ENCODE measurements at places on chromosomes 13 and 19. TPM values are rescaled to one million over a fixed set of nuclear protein-coding genes. Genes with fewer than 3 reads are reported as not detected.

DNA sequence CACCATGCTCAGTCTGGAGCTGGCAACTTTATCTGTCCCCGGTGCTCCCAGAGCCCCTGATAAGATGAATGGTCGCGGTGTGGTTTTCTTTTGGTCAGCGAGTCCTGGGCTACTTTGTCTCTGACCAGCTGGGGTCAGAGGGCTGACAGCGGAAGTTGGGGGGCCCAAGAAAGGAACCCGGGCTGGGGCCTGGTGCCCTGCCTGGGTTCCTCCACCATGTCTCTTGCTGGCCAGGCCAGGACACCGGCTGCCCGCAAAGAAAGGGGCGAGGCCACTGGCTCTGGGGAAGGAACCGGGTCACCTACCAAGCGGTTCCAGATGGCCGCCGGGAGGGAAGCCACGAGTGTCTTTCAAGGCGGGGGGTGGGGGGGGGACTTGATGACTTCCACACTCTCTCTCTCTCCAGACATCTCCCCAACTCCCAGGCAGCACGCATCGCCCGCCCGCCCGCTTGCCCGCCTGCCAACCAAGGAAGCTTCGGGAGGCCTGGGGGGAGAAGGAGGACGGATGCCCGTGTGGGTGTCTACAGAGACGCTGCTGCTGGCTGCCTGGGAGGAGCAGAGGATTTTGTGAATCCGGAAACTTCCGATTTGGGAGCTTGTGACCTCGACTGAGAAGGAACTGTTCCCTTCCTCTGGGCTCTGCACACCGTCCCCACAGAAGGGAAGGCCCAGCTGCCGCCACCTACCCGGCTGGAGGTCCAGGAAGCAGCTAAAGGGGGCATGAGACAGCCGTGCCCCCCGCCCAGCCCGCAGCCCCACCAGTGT is 1.1 kb downstream of the PIP5K1C start:
- peak; percentile 70 for DNase-seq

Gene ZNF155
- total RNA-seq = 13.9 TPM

GRCh38 chr19:2329149-2329478 is 630 bp downstream of the SPPL2B start:
- no peak for DNase-seq

DNA sequence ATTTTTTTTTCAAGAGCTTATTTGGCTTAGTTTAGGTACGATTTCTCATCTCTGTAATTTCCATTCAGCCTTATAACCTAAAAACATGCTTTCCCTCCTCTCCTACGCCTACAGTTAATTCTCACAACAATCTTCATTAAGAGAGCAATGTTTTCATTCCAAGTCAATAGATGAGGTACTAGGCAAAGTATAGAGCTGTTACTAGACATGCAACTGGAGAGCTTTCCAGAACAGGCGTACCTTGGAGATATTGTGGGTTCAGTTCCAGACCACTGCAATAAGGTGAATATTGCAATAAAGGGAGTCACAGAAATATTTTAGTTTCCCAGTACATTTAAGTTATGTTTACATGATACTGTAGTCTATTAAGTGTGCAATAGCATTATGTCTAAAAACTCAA is 34.8 kb downstream of the TGDS start:
- no peak for DNase-seq

DNA sequence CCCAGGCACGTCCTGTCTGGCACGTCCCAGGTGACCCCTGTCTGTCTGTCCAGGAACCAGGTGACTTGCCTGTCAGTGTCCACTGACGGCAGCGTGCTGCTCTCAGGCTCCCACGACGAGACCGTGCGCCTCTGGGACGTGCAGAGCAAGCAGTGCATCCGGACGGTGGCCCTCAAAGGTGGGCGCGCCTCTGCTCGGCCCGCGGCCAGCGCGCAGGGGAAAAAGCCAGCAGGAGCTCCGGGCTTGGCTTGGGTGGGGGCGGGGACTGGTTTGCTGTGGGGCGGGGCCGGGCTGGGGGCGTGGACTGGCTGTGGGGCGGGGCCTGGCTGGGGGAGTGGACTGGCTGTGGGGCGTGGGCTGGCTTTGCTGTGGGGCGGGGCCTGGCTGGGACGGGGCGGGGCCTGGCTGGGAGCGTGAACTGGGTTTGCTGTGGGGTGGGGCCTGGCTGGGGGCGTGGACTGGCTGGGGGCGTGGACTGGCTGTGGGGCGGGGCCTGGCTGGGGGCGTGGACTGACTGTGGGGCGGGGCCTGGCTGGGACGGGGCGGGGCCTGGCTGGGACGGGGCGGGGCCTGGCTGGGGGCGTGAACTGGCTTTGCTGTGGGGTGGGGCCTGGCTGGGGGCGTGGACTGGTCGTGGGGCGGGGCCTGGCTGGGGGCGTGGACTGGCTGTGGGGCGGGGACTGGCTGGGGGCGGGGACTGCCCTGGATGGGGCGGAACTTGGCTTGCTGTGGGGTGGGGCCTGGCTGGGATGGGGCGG is 7.2 kb downstream of the WDR18 start:
- no peak for DNase-seq

DNA sequence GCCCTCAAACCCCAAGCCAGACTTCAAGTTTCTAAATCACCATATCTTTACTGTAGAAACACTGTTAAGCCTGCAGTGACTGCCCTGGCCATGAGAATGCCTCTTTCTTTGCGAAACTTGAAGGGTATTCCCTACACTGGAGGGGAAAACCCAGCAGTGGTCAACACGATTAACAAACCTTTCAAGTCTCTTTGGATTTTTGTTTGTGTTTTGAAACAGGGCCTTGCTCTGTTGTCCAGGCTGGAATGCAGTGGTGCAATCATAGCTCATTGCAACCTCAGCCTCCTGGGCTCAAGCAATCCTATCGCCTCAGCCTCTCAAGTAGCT is 17.4 kb upstream of the POMP start:
- no peak for DNase-seq

- DNase-seq = no peak
These were observed 11.6 kb downstream of the IGFL2 start for GRCh38 chr19:46159418-46160232.

Gene NXNL1
- not detected for total RNA-seq

- no peak for DNase-seq
These were observed 13.7 kb upstream of the ZNF888 start for GRCh38 chr19:52936954-52937325.

Gene RUBCNL
- total RNA-seq = 5.8 TPM

- DNase-seq = peak; percentile 38
These were observed 87.6 kb upstream of the SLC15A1 start for GRCh38 chr13:98839856-98840769.

DNA sequence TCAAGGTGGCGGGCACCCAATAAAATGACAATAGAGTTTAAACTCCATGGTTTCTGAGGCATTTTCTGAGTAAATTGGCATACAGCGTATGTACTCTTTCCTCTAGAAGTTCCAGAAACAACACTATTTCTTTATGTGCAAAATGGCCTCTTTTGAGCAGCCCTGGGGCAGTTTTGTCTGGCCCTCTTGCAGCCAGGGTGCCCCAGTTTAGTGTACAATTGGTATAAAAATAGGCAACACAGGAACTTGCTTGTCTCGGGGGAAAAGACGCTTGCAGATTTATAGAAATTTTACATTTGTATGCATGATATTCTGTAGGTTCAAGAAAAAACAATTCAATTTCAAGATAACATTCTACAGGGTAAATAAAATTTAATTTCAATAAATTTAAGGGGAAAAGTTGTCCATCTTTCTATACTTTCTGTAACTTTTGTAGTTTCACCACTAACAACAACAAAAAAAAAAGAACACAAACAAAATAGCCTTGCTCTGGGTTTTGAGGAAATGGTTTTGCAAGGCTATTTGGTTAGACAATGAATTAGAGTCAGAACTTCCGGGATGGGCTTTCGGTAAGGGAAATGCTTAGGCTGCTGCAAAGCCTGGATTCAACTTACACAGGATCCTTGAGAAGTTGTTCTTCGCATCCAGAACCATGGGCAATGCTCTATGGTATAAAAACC is 45.3 kb downstream of the LRCH1 start:
- no peak for DNase-seq

GRCh38 chr19:39705578-39706188 is 1.4 kb downstream of the LGALS14 start:
- DNase-seq = no peak

Gene CD37
- 1.1 TPM for total RNA-seq

Gene GPR183
- total RNA-seq = 3.1 TPM

Gene ZSCAN4
- not detected for total RNA-seq

DNA sequence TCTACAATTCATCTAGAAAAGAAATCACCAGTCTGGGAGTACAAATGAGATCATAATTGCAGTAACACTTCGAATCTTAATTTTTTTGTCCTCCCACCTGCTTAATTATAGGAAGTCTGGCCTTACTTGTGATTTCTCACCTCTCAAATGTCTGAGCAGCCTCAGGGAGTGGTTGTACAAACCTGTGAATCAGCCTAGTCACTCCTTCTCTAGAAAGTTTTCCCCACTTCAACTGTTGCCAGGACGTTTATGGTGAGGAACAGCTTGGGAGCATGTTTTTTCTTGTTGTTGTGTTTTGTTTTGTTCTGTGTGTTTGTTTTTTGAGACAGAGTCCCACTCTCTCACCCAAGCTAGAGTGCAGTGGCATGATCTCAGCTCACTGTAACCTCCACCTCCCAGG is 50.3 kb upstream of the CLDN10 start:
- no peak for DNase-seq

GRCh38 chr13:32019612-32020233 is 11.9 kb upstream of the FRY start:
- DNase-seq = no peak

Gene KLHL26
- 7.0 TPM for total RNA-seq

- DNase-seq = no peak
These were observed 530.0 kb downstream of the PCDH9 start for GRCh38 chr13:66700117-66700601.

Gene SMIM44
- not detected for total RNA-seq

DNA sequence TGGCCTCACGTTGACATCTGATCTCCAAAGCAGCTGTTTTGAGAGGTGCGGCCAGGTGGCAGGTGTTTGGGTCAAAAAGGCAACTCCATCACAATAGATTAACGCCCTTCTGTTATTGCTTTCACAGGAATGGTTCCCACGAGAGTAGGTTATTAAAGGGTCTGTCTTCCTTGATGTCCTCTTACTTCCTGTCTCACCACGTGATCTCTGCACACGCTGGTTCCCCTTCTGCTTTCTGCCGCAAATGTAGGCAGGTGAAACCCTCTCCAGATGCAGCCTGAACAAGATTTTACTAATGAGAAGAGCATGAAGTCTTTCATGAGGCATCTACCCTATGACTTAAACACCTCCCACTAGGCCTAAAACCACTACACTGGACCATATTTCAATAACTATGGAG is 22.8 kb upstream of the ZNF564 start:
- DNase-seq = no peak

DNA sequence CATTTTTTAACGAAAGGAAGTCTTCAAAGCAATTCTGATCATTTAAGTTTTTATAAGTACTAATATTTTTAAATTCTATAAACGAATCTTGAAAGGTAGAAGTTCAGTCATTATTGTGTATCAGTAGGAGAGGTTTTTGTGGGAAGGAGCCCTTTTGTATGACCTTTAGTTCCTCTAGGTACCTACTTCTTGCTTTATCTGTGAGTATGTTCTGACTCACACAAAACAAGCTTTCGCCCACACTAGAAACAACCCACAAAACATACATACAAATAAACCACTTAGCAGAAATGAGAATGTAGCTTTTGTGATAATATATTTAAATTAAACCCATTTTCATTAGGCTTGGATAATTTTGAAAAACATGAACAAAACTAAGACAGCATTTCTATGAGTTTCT is 27.8 kb downstream of the ERCC5 start:
- no peak for DNase-seq

Gene ZNF563
- total RNA-seq = 1.9 TPM

Gene KLK3
- not detected for total RNA-seq

DNA sequence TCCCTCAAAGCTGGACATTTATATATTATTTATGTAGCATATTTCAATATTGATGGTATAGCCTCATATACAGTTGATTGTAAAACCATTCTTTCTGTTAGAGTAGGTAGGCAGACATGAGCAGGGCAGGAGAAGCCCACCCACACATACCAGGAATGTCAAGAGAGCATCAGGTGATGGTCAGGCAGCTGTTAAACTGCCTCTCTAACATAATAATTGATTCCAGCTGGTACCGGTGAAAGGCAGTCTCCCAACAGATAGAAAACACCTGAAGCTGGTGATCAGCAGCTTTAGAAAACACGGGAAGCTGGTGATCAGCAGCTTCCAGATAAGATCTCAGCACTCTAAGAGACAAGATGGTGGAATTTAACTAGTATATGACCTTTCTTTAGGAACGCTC is 132.9 kb downstream of the SLITRK6 start:
- DNase-seq = no peak

- peak; percentile 48 for DNase-seq
These were observed 11.3 kb downstream of the PRKCSH start for GRCh38 chr19:11446652-11447301.

GRCh38 chr19:6750062-6750461 is 10.6 kb downstream of the TRIP10 start:
- DNase-seq = no peak

Data from occipital lobe (tissue), 3 donors.